ENCODE measurements at places on chromosomes 6 and 20. TPM values are rescaled to one million over a fixed set of nuclear protein-coding genes. Genes with fewer than 3 reads are reported as not detected.

Gene NMBR
- not detected for total RNA-seq

Gene KIF25
- total RNA-seq = not detected

DNA sequence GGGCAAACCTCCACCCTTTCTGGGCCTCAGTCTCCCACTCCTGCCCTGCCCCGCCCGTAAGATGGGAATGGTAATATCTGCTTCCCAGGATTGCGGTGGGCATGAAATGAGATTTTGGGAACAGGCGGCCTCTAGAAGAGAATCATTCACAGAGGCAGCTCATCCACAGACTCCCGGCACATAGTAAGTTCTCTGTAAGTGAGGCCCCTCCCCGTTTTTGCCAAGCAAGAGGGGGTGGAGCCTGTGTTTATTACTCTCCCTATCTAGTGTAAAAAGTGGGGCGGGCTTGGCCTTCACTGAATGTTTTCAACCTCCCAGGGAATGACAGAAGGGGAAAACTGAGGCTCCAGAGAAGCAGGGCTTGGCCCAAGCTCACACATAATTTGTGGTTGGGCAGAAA is 20.0 kb downstream of the SUN5 start:
- H3K4me3 ChIP-seq = no peak overlapping the region
- no peaks in the 10 kb centered on the region for H3K36me3 ChIP-seq
- H3K27ac ChIP-seq = no peak overlapping the region
- no peak for DNase-seq
- no peaks in the 10 kb centered on the region for H3K27me3 ChIP-seq

- H3K27ac ChIP-seq = no peak overlapping the region
- H3K36me3 ChIP-seq = no peaks in the 10 kb centered on the region
- H3K4me3 ChIP-seq = no peak overlapping the region
- no peaks in the 10 kb centered on the region for H3K4me1 ChIP-seq
Measured at GRCh38 chr6:33714385-33715040, 3.0 kb upstream of the UQCC2 start.

DNA sequence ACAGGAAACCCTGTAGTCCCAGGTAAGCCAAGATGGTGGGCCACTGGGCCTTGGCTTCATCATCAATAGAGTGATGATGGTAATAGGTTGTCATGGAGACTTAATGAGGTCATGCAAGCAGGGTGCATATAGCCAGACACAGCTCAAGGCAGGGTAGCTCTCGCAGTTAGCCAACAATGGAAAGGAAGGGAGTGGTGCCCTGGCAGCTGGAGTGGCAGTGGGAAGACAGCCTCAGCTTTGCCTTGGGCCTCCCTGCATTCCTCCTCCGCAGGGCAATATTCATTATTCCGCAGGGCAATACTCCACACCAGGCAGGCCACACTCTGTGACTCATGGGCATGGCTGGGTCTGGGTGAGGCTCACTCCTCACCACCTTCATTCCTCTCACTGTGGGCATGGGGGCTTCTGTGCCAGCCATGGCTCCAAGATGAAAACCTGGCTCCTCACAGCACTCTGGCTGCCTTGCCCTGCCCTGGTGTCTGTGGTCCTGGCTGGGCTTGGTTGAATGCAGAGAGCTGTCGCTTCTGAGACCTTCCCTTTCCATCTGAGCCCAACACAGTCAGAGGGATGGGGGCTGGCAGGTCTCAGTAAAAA is 163.1 kb upstream of the PMEPA1 start:
- H3K4me3 ChIP-seq = no peak overlapping the region
- H3K27ac ChIP-seq = no peak overlapping the region
- DNase-seq = peak; percentile 23
- H3K36me3 ChIP-seq = no peaks in the 10 kb centered on the region
- H3K27me3 ChIP-seq = no peaks in the 10 kb centered on the region
- H3K4me1 ChIP-seq = no peaks in the 10 kb centered on the region

Gene MYB
- total RNA-seq = 0.16 TPM

DNA sequence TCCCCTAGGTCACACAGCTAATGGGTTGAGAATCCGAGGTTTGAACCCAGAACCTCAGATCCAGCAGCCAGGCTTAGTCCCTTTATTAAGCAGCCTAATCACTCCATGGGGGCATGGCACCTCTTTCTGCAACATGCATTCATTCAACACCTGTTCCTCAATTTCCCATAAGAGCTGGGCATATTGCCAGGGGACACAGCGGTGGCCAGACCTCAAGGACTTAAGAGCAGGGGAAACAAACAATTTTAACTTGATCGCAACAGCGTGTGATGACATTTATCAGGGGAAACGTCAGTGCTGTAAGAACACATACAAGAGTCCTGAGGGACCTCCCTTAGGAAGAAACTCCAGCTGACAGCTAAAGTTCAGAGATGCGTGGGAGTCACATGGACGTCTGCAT is 267.4 kb upstream of the CDH4 start:
- no peak for DNase-seq
- no peaks in the 10 kb centered on the region for H3K4me1 ChIP-seq
- H3K27me3 ChIP-seq = no peaks in the 10 kb centered on the region

Gene TBXT
- total RNA-seq = not detected

Gene LY6G5C
- 4.9 TPM for total RNA-seq

GRCh38 chr6:42047213-42047590 is 3.1 kb upstream of the TAF8 start:
- H3K4me1 ChIP-seq = peaks cover 84% of the 10 kb centered on the region
- peak overlapping the region; percentile 79 for H3K4me3 ChIP-seq
- peak overlapping the region; percentile 90 for H3K27ac ChIP-seq
- no peak for DNase-seq

Gene SASH1
- total RNA-seq = 42.3 TPM

Gene SEL1L2
- not detected for total RNA-seq

- no peak overlapping the region for H3K27ac ChIP-seq
- DNase-seq = no peak
- H3K4me1 ChIP-seq = no peaks in the 10 kb centered on the region
- no peak overlapping the region for H3K4me3 ChIP-seq
- H3K27me3 ChIP-seq = no peaks in the 10 kb centered on the region
Measured at GRCh38 chr20:46946181-46946624, 51.6 kb downstream of the EYA2 start.

GRCh38 chr6:52590152-52590891 is 13.5 kb upstream of the TRAM2 start:
- H3K27me3 ChIP-seq = no peaks in the 10 kb centered on the region
- peaks cover 34% of the 10 kb centered on the region for H3K4me1 ChIP-seq
- H3K4me3 ChIP-seq = no peak overlapping the region
- H3K27ac ChIP-seq = no peak overlapping the region
- no peak for DNase-seq

DNA sequence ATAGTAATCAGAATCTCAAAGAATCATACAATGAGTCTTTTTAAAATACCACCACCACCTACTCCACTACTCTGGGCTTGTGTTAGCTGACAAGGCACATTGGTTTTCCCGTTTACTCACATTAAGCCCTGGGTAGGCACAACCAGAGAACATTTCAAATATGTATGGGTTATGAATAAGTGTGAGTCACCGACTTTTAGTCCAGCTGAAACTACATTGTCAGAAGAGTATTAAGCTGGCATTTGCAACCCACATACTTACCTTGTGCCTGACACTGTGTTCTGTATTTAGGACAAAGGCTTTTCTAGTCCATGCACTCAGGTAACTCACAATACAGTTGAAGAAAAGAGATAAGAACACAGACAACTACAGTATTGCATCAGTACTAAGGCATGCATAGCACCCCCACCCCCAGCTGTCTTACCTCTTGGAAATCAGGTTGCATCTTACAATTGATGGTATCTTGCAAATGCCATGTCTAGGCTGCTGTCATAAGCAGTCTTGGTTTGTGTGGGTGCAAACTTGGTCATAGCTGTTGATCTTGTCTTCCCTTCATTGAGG is 40.3 kb upstream of the AHI1 start:
- H3K4me3 ChIP-seq = no peak overlapping the region
- H3K27me3 ChIP-seq = no peaks in the 10 kb centered on the region
- H3K4me1 ChIP-seq = no peaks in the 10 kb centered on the region
- H3K36me3 ChIP-seq = no peaks in the 10 kb centered on the region
- no peak overlapping the region for H3K27ac ChIP-seq

DNA sequence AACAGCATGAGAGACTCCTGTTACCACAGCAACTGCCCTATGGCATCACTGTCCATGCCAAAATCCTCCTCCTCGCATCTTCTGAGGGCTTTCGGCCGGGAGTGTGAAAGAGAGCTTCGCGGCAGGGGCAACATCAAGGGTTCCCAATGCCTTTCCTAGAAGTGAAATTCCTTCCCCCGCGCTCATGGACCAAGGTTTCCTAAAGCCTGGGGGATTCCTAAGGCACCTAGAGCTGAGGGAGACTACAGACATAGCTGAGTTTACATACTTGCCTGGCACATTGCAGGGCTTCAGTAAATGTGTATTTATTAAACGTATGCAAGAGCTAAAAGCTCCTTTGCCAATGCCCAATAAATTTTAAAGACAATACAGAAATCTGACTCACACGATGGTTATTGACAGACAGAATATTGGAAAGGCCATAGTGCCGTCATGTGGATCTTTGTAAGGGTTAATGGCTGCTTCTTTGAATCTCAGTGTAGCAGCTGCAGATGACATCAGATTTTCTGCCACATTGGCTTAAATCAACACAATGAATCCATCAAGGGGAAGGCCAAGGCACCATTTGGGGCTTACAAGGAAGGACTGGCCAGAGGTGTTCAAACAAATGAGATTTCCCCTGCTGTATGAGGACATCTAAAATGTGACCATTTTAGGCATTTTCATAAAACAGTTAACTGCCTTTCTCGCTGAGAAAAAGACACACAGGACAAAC is 281.2 kb upstream of the JARID2 start:
- no peak for DNase-seq
- H3K36me3 ChIP-seq = no peaks in the 10 kb centered on the region
- H3K27ac ChIP-seq = no peak overlapping the region

Gene GINS1
- total RNA-seq = 0.35 TPM

GRCh38 chr6:52376763-52377162 is 14.8 kb downstream of the PAQR8 start:
- peaks cover 14% of the 10 kb centered on the region for H3K4me1 ChIP-seq
- no peak overlapping the region for H3K4me3 ChIP-seq
- no peaks in the 10 kb centered on the region for H3K27me3 ChIP-seq

DNA sequence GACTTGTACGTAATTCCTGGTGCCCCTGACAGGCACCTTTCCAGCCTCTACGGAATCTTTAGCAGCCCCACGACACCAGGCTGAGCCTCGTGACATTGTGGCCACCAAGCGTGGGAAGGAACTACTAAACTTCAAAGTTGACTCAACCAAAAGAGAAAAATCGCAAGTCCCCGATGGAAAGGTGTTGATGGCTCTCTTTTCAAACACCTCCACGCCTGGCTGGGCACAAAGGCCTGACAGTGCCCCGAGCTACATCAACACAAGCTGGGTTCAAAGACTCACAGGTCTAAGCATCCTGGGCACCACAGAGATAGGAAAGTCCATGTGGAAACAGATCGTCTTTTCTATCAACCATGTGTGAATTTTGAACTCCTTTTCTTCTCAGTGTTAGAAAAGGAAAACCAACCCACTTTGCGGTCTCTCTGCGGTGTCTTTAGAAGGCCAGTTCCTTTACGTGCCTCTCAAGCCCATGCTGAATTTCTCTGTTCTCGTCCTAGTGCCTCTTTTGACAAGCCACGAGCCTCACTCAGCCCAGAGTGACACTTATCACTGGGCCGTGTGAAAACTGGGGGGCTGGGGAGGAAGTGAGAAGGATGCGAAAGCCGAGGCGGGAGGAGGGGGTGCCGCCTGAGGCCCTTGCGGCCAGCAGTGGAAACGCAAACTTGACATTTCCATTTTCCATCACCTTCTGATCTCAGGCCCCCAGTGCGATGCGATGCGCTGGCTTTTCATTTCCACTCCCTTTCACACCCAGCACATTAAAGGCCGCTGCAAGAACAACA is 59.4 kb downstream of the GFOD1 start:
- H3K4me3 ChIP-seq = no peak overlapping the region
- H3K27me3 ChIP-seq = no peaks in the 10 kb centered on the region
- H3K36me3 ChIP-seq = no peaks in the 10 kb centered on the region
- H3K4me1 ChIP-seq = no peaks in the 10 kb centered on the region

DNA sequence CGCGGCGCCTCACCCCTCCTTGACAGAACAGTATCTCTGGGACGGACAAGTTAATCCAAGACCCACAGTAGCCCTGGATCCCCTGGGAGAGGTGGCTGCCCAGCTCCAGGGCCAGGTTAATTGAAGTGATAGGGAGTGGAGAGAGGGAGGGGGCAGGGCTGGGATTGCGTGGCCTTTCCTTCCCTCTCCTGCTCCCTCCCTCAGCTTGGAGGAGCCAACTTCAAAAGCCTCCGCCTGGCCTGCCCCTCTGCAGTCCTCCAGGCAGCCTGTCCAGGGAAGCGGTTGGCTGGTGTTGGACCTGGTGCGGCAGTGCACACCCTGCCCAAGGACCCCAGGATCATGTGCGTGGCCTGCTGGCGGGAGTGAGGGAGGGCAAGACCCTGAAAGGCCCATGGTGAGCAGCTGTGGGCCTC is at the start of gene C20orf204:
Gene C20orf204, plus strand, starts transcription at position 250 of the 413 bp plus-strand sequence. Its CDS starts 142 bp downstream, at position 392.
- peaks cover 35% of the 10 kb centered on the region for H3K4me1 ChIP-seq
- peaks cover 32% of the 10 kb centered on the region for H3K36me3 ChIP-seq
- H3K27ac ChIP-seq = no peak within 1 kb of the TSS
- DNase-seq = no peak

DNA sequence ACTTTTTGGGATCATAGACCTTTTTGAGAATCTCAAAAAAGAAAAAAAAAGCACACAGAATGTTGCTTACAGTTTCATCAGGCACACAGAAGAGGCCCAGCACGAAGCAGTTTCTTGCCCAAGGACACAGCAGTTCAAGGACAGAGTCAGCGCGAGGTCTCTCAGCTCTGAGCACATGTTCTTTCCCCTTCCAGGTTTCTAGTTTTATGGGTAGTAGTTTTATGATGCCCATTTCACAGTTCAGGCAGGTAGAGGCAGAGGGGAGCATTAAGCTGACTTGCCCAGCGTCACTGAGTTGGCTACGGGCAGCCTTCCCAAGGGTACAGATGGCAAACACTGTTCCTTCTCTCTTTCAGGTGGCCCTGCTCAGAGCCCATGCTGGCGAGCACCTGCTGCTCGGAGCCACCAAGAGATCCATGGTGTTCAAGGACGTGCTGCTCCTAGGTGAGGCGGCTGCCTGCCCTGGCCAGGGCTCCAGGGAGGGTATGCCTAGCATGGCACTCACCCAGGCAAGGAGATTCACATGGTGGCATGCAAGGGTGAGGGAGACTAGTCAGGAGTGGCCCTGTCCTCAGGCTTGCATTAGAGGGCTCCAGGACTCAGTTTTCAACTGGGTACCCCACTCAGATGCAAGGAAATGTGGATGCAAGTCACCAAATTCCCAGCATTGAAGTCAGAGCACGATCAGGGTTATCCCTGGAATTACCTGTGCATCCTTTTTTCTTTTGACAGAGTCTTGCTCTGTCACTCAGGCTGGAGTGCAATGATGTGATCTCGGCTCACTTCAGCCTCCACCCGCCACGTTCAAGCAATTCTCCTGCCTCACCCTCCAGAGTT is 57.4 kb upstream of the TTPAL start:
- no peak overlapping the region for H3K4me3 ChIP-seq
- no peaks in the 10 kb centered on the region for H3K4me1 ChIP-seq
- H3K27me3 ChIP-seq = no peaks in the 10 kb centered on the region

GRCh38 chr6:123169774-123170095 is 173.7 kb downstream of the CLVS2 start:
- no peak overlapping the region for H3K27ac ChIP-seq
- no peaks in the 10 kb centered on the region for H3K4me1 ChIP-seq
- no peak for DNase-seq
- H3K27me3 ChIP-seq = no peaks in the 10 kb centered on the region
